Right renal cortex interstitium (tissue), 3 donors: ENCODE measurements at places on chromosomes 12 and 14. TPM values are rescaled to one million over a fixed set of nuclear protein-coding genes. Genes with fewer than 3 reads are reported as not detected.

GRCh38 chr12:997505-997904 lies 6.5 kb downstream of the ERC1 start:
- no peak for DNase-seq

The CLEC4A gene
- polyA plus RNA-seq = 1.9 TPM

DNA sequence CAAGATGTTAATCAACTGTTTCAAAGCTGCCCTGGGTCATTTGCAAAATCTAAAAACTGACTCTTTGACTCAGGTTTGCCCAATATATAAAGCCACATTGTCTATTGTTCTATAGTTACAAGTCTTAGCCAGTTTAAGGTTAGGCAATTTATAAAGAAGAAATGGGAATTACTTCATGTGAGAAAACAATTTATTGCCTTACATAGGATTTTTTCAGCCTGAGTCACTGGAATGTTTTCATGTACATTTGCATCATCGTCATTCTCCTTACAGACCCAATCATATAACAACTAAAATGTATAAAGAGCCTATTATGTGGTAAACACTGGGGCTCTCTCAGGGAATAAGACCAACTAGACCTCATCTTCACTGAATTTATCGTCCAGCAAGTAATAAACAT lies 100.3 kb upstream of the PLEKHG7 start:
- no peak for DNase-seq

- no peak for DNase-seq
These were observed 1.7 kb upstream of the EIF4B start for GRCh38 chr12:53004582-53004981.

GRCh38 chr12:69055706-69056105 lies 122.7 kb upstream of the CPM start:
- no peak for DNase-seq
